ENCODE measurements at places on chromosomes 12 and 14. TPM values are rescaled to one million over a fixed set of nuclear protein-coding genes. Genes with fewer than 3 reads are reported as not detected.

DNA sequence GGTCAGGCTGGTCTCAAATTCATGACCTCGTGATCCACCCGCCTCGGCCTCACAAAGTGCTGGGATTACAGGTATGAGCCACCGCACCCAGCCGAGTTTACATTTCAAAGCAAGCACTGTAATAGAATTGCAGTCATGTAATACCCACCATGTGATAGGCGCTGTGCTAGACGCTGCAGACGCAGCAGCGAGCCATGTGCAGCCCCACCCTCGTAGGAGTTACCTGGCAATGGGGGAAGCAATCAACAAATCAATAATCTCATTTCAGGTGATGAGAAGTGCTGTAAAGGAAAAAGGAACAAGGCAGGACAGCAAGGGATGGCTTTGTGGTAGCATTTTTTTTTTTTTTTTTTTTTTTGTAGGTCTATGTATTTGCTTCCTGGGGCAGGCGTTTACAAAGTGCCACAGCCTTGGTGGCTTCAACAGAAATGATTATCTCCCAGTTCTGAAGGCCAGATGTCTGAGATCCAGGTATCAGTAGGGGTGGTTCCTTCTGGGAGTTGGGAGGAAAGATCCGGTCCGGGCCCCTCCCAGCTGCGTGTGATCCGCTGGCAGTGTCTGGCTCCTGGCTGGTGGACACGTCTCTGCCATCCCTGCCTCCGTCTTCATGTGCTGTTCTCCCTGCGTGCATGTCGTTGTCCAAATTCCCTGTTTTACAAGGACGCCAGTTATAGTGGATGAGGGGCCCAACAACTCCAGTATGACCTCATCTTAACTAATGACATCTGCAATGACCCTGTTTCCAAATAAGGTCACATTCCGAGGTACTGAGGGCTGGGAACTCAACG lies 72.8 kb downstream of the TNFAIP2 start:
- no peaks in the 10 kb centered on the region for H3K36me3 ChIP-seq
- H3K27ac ChIP-seq, result no peak overlapping the region
- H3K27me3 ChIP-seq, result no peaks in the 10 kb centered on the region
- DNase-seq, result no peak
- no peak overlapping the region for H3K4me3 ChIP-seq
- no peaks in the 10 kb centered on the region for H3K4me1 ChIP-seq

- no peak for DNase-seq
- H3K4me3 ChIP-seq, result no peak overlapping the region
- H3K27me3 ChIP-seq, result no peaks in the 10 kb centered on the region
- H3K36me3 ChIP-seq, result no peaks in the 10 kb centered on the region
Measured at GRCh38 chr14:100965296-100965695, 61.8 kb upstream of the RTL1 start.

GRCh38 chr12:12017798-12018197 lies 52.9 kb upstream of the BCL2L14 start:
- DNase-seq, result no peak
- H3K36me3 ChIP-seq, result no peaks in the 10 kb centered on the region
- no peak overlapping the region for H3K27ac ChIP-seq
- no peaks in the 10 kb centered on the region for H3K27me3 ChIP-seq
- H3K4me3 ChIP-seq, result no peak overlapping the region

DNA sequence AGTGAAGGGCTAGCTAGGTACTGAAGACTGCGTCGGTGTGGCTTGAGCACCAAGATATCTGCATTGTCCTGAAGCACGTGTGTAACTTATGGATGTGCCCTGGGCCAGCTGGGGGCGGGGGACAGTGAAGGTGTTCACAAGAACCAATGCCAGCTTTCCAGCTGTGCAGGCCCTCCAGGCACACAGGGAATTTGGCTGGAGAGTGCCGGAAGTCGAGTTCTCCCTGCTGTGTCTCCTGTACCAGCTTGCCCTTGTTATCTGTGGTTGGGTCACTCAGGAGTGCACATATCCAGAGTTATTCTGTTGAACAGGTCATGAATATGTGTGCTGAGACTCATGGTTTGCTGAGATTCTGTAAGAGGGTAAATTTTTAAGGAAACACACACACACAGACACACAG lies 75.9 kb upstream of the CRY1 start:
- H3K4me3 ChIP-seq, result no peak overlapping the region
- no peaks in the 10 kb centered on the region for H3K4me1 ChIP-seq
- H3K27ac ChIP-seq, result no peak overlapping the region
- H3K27me3 ChIP-seq, result no peaks in the 10 kb centered on the region
- no peak for DNase-seq

DNA sequence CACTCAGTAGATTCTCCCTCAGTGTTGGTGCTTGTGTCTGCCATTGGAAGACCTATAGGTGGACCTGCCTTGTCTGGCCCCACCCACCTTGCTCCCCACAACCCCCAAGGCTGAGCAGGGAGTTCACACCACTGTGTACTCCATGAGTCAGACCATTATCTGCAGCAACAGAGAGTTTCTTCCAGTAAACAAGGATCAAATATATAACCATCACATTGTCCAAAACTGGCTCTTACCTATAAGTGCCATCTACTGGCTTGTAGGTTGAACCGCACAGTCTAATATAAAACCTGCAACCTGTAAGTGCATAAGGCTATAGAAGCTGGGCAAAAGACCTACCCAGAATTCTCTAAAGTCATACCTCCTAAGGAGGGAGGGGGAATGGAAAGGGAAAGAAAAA lies 7.9 kb downstream of the TAS2R13 start:
- no peak overlapping the region for H3K27ac ChIP-seq
- no peak for DNase-seq
- no peak overlapping the region for H3K4me3 ChIP-seq
- H3K27me3 ChIP-seq, result no peaks in the 10 kb centered on the region
- H3K36me3 ChIP-seq, result no peaks in the 10 kb centered on the region

GRCh38 chr14:40413136-40413535 lies 980.9 kb upstream of the FBXO33 start:
- no peak overlapping the region for H3K27ac ChIP-seq
- H3K4me1 ChIP-seq, result no peaks in the 10 kb centered on the region
- H3K4me3 ChIP-seq, result no peak overlapping the region
- H3K27me3 ChIP-seq, result no peaks in the 10 kb centered on the region

DNA sequence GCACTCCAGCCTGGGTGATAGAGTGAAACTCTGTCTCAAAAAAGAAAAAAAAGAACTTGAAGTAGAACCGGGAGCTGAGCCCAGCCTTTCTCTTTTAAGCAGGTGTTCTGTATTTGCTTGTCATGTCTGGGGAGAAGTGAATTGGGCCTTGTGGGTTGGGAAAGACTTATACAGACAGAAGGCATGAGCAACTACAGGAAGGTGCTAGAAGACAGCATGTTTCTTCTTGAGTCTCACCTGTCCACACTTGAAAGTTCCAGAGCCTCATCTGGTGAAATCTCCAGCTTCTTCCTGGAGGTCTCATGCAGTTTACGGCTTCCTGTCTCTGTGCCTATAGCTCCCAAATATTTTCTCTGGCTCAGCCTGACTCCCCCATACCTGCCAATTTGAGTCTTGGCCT lies 2.5 kb downstream of the PGAM5 start:
- no peaks in the 10 kb centered on the region for H3K27me3 ChIP-seq
- H3K4me3 ChIP-seq, result no peak overlapping the region
- H3K36me3 ChIP-seq, result peaks cover 15% of the 10 kb centered on the region
- DNase-seq, result no peak
- peaks cover 16% of the 10 kb centered on the region for H3K4me1 ChIP-seq

GRCh38 chr14:74314576-74314975 lies 11.8 kb upstream of the ABCD4 start:
- no peaks in the 10 kb centered on the region for H3K27me3 ChIP-seq
- no peaks in the 10 kb centered on the region for H3K4me1 ChIP-seq
- no peak for DNase-seq

DNA sequence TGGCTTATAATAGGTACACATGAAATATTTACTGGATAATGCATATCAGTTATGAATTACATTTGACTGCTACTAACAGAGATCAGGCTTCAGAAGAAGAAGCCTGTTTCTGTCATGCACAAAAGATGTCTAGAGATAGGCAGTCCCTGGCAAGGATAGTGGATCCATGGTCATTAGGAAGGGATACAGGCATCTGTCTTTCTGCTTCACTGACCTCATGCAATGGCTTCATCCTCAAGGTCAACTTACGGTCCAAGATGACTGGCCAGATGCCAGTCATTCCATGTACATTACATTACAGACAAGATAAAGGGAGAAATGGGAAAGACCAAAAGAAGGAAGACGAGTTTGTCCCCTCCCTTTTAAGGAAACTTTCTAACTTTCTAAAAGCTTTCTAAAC lies 94.0 kb downstream of the NUAK1 start:
- no peak overlapping the region for H3K4me3 ChIP-seq
- no peaks in the 10 kb centered on the region for H3K27me3 ChIP-seq

DNA sequence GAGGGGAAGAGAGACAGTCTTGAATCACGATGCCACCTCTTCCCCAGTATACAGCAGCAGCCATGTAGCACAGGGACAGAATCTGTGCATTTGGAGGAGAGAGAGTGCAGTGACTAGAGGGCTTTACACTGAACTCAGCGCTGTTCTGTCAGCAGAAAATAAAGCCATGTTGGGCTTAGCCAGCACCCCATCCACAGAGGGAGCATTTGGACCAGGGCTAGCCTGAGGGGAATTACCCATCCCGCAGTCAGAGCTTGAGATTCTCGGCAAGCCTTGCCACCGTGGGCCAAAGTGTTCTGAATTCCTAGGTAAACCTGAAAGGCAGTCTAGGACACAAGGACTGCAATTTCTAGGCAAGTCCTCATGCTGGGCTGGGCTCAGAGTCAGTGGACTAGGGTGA lies 120.4 kb upstream of the CNOT2 start:
- no peak overlapping the region for H3K4me3 ChIP-seq
- no peak overlapping the region for H3K27ac ChIP-seq
- no peak for DNase-seq
- no peaks in the 10 kb centered on the region for H3K27me3 ChIP-seq
- no peaks in the 10 kb centered on the region for H3K36me3 ChIP-seq
- H3K4me1 ChIP-seq, result no peaks in the 10 kb centered on the region

- H3K4me1 ChIP-seq, result peaks cover 3% of the 10 kb centered on the region
- no peak overlapping the region for H3K27ac ChIP-seq
- H3K4me3 ChIP-seq, result no peak overlapping the region
- H3K27me3 ChIP-seq, result no peaks in the 10 kb centered on the region
- no peak for DNase-seq
Measured at GRCh38 chr14:96082420-96083300, 43.5 kb downstream of the C14orf132 start.

- no peak overlapping the region for H3K27ac ChIP-seq
- H3K4me1 ChIP-seq, result no peaks in the 10 kb centered on the region
- H3K4me3 ChIP-seq, result no peak overlapping the region
- no peak for DNase-seq
- H3K36me3 ChIP-seq, result no peaks in the 10 kb centered on the region
- H3K27me3 ChIP-seq, result no peaks in the 10 kb centered on the region
Measured at GRCh38 chr14:54981698-54982097, 45.2 kb downstream of the WDHD1 start.

Gene C1R
- total RNA-seq, result 997 TPM

Gene KIF26A
- total RNA-seq, result 3.9 TPM

Gene P2RX2
- total RNA-seq, result not detected

Gene MGP
- total RNA-seq, result 6,234 TPM

Gene HCAR2
- 0.35 TPM for total RNA-seq

Gene ESPL1
- 0.78 TPM for total RNA-seq

Gene CLEC7A
- total RNA-seq, result 22.6 TPM
